ENCODE measurements at places on chromosomes 13 and 19. TPM values are rescaled to one million over a fixed set of nuclear protein-coding genes. Genes with fewer than 3 reads are reported as not detected.

GRCh38 chr19:58098682-58098998 is 609 bp upstream of the ZSCAN18 start:
- no peak for DNase-seq

DNA sequence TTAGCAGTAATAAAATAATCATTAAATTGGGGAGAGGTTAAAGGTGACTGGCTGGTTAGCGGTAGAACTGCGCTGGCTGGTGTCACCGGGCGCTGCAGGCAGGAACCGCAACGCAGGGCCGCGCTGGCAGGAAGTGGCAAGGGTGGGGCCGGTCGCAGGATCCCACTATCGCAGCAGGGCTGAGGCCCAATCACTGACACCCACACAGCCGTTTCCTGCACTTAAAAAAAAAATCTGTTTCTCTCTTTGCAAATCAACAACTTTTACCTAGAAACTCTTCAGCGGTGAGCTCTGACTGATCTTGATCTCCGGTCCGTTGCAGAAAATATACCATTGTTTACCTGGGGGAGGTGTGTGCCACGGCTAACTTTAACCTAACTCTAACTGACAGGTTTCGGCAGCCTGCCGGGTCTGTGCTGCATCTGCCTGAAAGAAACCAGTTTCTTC is 46.9 kb downstream of the KLF2 start:
- DNase-seq: no peak

DNA sequence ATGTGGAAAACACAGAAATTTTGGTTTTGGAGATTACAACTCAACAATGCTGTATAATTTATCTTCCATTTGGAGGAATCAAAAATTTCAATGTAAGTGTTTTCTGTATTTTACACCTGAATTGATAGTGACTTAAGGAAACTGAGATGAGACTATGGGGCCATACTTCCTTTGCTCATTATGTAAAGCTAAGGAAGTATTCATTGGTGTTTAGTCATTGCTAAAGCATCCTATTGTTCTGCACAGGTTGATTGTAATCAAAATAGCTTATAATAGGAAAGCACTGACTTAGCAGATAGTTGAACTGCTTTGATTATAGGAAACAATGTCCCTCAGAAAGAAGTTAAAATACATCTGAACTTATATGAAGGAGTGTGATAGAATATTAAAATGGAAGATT is 244.4 kb upstream of the SLITRK5 start:
- no peak for DNase-seq

DNA sequence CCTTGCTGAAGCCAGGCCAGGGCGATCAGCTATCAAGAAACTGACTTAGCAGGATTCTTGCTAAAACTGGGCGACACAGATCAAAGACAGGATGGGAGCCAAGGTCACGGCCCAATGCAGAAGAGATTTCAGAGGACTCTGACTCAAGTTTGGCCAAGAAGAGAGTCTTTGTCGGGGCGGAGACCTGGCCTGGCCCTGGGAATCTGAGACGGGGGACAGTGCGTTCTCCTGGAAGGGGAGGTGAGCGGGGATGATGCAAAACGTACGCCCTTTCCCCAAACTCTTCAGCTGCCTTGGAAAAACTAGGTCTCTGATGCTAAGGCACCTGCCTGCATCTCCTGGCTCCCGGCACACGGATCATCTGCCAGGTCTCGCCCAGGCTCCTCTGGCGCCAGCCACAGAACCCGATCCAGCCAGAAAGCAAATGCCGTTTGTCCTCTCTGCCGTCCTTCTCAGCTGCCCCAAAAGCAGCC is 9.8 kb downstream of the MVB12A start:
- DNase-seq: no peak

DNA sequence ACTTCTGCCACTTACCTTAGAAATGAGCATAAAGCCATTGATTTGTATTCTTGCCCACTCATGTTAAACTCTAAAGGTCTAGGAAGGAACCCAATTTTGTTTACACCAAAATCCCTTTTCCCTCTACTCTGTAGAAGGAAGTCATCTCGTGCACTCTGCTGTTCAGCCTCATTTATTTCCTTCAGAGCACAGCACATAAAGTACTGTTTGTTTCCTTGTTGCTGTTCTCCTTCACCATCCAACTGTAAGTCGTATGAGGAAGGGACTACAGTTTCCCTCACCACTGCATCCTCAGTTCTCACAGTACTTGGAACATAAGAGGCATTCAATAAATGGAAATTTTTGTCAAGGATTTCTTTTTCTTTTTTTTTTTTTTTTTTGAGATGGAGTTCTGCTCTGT is 24.6 kb downstream of the CDADC1 start:
- DNase-seq: no peak

DNA sequence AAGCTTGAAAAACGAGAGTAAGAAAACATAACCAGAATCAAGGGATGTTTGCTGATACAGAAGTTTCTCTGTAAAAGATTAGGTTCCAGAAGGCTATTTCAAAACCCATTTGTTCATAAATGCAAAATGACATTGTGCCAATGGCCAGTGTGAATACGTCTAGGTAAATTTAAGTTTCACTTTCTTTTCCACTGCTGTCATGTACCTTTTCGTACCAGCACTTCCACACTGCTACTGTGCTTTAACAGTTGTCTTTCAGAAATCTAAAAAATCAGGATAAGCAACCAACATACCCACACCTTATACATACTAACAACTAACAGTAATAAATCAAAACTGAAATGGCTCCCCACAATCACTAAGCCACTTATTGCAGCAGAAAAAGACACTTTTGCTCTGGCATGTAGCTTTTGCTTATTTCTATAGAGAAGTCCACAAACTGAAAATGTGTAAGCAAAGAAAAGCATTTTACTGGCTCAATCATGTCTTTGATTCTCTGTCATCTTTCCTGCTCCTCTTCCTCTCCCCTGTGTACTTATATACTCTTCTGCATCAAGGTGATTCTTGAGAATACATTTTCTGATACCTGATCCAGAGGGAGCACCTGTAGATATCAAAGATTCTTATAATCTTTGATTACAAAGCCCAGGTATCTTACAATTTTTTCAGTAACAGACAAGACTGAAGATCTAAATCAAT is 34.3 kb downstream of the ELF1 start:
- DNase-seq: no peak

DNA sequence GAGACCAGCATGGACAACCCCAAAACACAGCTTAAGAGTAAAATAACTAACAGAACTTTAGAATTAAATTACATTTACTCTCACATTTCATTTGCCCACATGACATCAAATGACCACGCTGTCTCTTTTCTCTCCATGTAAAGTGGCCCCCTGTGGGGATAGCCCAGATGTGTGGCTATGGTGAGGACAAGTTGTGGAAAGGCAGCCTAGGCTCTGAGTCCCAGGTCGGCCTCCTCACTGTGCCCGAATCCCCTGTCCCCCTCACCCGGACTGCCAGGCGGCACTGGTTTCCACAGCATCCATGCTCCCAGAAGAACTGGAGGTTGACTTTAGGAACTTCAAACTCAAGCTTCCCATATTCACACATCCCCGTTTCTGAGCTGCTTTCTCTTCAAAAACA is 111.8 kb upstream of the UQCRFS1 start:
- no peak for DNase-seq

DNA sequence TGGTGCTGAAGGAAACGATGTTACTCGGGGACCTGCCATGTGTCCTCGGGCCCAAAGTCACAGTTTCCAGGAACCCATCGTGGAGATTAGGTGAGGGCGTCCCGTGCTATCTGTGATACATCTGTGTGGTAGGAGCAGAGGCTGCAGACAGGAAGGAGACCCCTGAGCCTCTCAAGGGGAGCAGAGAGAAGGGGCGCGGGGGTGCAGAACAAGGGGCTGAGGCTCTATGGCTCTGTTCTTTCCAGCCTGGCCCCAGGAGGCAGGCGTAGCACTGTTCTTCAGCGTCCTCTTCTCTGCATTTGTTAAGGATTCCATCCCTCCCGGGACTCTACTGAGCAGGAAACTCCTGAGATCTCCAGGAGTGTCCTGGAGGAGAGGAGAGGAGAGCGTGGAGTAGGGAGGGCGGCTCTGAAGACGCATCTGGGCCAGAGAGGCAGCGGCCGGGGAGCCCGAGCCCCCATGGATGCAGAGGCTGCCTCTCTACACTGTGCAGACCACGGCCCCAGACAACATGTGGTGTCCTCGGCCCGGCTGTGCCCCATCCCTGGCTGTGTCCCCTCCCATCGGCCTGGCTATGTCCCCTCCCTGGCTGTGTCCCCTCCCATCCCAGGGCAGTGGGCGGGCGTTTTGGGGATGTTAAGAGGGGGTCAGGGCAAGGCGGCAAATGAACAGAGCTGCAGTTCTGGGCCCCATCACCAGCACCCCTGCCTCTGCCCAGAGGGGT is 118.0 kb downstream of the ATP11A start:
- DNase-seq: no peak

- DNase-seq: peak; percentile 82
Observed at GRCh38 chr19:49889687-49890348, 6.9 kb downstream of the IL4I1 start.

- DNase-seq: no peak
Observed at GRCh38 chr19:49497047-49497788, 984 bp downstream of the RPS11 start.

GRCh38 chr19:54572696-54573311 is 786 bp upstream of the LILRA2 start:
- peak; percentile 10 for DNase-seq

DNA sequence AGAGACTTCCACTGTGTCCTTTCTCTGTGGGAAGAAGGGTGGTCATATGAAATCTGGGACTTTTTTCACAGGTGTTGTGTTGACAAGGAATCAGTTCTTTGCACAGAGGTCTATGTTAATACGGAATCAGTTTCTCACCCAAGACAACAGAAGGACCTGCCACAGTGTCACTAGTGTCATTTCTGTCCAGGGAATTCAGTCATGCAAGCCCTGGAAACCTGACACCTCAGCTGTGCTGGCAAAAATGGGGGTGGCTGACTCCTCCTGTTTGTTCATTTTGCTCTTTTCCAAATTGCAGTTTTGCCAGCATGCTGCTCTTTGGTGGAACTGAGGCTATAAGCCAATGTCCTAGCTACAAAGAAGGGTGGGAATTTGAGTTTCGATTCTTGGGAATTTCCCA is 49.8 kb upstream of the ESD start:
- no peak for DNase-seq

SIGLEC12 gene
- not detected for polyA plus RNA-seq

FAM187B gene
- polyA plus RNA-seq: not detected

ACP7 gene
- 0.25 TPM for polyA plus RNA-seq

PRODH2 gene
- not detected for polyA plus RNA-seq

IL11 gene
- 0.51 TPM for polyA plus RNA-seq

CATSPERD gene
- not detected for polyA plus RNA-seq

CKM gene
- 2,317 TPM for polyA plus RNA-seq

MBD3L3 gene
- not detected for polyA plus RNA-seq

DAND5 gene
- polyA plus RNA-seq: 0.12 TPM

ICAM3 gene
- 10.4 TPM for polyA plus RNA-seq

PSG11 gene
- 2.0 TPM for polyA plus RNA-seq

VSTM1 gene
- not detected for polyA plus RNA-seq

Data from muscle of arm (tissue), 14 donors.